ENCODE measurements at places on chromosomes 4 and X.

GRCh38 chrX:31110657-31111056 is 38.8 kb upstream of the FTHL17 start:
- no peak for DNase-seq

DNA sequence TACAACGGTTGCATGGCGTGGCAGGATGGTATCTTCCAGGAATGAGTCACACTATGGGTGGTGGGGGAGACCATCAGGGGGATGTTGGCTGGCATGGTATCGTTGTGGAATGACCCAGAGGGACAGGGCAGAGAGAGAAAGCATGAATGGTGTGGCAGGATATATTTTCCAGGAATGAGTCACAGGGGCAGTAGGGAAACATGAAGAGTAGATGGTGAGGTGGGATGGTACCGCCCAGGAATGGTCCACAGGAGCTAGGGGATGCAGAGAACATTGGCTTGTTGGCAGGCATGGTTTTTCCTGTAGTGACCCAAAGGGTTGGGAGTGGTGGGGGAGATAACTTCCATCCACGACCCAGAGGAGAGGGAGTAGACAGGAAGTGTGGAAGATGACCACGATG is 62.4 kb downstream of the MAOA start:
- no peak for DNase-seq

- no peak for DNase-seq
Observed at GRCh38 chr4:11367371-11367770, 61.3 kb downstream of the HS3ST1 start.

DNA sequence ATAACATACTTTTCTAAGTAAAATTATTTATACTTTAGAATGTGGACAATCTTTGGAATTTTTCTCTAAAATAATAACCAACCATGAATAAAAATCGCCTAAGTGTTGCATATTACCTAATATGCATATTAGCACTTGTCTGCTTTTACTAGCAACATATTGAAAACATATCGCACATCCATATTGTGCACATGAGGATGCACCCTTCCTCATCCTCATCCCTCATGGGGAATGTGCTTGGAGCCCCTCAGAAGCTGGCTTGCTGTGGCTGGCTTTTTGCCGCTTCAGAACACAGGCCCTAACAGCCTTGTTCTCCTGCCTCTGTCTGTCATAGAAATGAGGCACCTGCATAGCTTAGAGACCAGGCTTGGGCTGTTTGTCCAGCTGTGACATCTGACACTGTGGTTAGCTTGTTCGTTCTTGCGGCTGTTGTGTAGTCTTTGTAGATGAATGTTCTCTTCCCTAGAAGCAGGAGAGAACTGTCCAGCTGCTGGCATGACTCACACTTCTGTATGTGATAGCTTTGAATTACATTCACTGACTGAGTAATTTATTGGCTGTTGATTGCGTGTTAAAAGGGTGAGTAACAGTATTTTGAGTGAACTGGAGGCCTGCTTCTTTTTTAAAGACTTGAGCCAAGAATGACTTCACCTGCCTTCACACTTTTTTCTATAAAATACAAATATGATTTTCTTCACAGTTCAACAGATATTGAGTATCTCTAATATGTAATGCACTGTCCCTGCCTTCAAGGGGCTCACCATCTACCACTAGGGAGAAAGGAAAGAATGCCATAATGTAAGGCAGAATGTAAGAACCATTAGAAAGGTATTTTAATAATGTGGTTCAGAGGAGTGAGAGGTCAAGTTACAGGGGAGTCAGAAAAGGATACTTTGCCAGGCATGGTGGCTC is 81.9 kb downstream of the HMGB2 start:
- peak; percentile 67 for DNase-seq

GRCh38 chr4:19038231-19038630 is 1016.7 kb upstream of the LCORL start:
- no peak for DNase-seq

GRCh38 chr4:111208970-111209369 is 586.1 kb upstream of the PITX2 start:
- no peak for DNase-seq

DNA sequence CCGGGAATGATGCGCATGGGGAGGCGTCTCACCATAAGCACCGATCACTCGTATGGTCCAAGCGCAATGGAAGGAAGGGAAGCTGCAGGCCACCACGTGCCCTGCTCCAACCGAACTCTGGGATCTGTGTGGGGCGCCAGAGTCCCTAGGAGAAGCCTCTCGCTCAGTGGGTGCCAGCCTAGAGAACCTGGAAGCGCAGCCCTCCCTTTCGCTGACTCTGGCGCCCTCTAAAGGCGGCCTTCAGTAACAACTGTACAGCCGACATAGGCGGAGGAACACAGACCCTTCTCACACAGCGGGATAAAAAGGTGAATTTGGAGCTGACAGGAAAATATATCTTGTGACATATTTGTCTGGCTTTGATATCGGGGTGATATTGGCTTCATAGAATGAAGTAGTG is 76.0 kb downstream of the INTS6L start:
- DNase-seq: peak; percentile 4

GRCh38 chrX:71178908-71179307 is 34.3 kb downstream of the NLGN3 start:
- DNase-seq: no peak

DNA sequence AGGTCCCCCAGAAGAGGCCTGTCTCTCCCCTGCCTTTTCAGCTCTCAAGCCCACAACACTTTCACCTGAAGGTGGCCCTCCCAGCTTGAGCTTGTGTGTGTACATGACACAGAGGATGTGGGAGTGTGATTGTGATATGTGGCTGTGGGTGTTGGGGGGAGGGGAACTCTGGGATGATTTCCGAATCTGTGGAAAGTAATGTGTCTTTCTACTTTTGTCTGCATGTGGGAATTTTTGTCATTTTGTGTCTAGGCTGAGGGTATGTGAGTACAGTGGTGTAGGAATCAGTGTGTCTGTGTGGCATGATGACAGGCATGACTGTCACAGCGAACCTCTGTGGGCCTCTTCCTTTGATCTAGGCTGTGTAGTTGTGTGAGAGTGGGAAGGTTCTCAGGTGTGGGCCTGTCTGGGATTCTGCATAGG is 6.4 kb downstream of the SYP start:
- DNase-seq: no peak

DNA sequence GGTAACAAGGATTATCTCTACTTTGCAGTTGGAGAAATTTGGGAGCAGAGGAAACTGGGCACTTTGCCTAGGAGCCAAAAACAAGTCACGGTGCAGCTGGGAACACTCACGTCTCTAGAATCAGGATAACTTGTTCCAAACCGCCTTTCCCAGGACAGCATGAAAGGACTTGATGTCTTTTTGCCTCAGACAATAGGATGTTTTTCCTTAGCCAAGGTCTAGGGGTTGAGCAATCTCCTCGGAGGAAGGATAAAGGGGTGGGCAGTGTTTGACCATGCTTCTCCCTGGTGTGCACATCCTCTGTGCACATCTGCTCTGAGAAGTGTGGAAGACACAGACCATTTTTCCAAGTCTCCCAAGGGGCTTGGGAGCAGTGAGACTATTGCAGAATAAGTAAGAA is 1.7 kb upstream of the SPARCL1 start:
- DNase-seq: no peak

DNA sequence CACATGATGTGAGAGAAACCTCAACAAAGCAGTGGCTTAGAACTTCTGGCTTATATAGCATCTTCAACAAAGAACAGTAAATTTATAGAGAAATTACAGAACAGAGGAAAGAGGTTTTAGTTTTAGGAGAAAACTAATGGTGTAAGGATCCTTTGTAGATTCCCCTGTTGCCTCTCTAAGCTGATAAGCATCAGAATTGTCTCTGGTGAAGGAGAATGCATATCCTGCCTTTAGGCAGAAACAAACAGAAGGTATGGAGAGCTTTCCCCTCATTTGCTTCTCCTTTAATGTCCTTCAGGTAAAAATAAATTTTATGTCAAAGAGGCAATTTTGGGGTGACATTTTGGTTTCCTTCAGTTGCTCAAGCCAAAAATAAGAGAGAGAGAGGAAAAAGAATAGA is 625.9 kb downstream of the CCSER1 start:
- no peak for DNase-seq

GRCh38 chrX:1244164-1245076 is 24.2 kb upstream of the CSF2RA start:
- DNase-seq: no peak

- no peak for DNase-seq
Observed at GRCh38 chr4:188198982-188199792, 59.9 kb downstream of the TRIML1 start.

Data from left renal pelvis (tissue), 4 donors.